ENCODE measurements at places on chromosomes 5 and 9. TPM values are rescaled to one million over a fixed set of nuclear protein-coding genes. Genes with fewer than 3 reads are reported as not detected.

Gene PCDHB7
- not detected for total RNA-seq

Gene NRARP
- total RNA-seq = 2.3 TPM

Gene HSPB3
- not detected for total RNA-seq

Gene JAKMIP2
- total RNA-seq = 16.1 TPM

Gene VAV2
- total RNA-seq = 4.8 TPM

Gene PLPP7
- 0.28 TPM for total RNA-seq

DNA sequence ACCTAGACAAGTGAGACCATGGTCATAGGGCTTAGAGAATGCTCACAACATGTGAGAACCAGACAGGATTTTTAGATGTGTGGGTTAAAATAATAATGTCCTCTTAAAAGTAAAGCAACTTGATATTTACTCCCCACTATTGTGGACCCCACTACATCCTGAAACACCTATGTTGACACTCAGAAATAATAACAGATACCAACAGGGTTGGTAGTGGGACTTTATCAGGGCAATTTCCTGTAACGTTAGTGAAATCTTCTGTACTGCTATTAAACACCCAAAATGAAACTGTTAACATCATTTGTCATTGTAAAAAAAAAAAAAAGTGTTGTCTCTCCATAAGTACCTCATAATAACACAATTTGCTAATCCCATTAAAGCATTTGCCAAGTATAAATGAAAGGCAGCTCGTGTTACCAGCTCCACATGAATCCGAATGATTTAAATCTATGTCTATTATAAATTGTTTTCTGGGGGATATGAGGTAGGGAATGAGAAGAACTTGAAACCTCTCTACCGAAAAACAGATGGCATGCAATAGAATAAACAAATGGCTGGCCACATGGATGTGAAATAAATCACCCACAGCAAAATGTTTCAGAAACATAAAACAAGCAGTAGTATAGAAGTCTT is 285.9 kb downstream of the ARHGEF28 start:
- no peak for DNase-seq
- no peaks in the 10 kb centered on the region for H3K27me3 ChIP-seq
- H3K4me1 ChIP-seq = no peaks in the 10 kb centered on the region
- no peak overlapping the region for H3K27ac ChIP-seq
- H3K4me3 ChIP-seq = no peak overlapping the region
- H3K36me3 ChIP-seq = no peaks in the 10 kb centered on the region

- H3K27ac ChIP-seq = no peak overlapping the region
Measured at GRCh38 chr9:13823026-13823425, 490.9 kb downstream of the NFIB start.

GRCh38 chr5:38643616-38644015 is 87.2 kb upstream of the LIFR start:
- DNase-seq = no peak
- H3K36me3 ChIP-seq = no peaks in the 10 kb centered on the region
- no peaks in the 10 kb centered on the region for H3K27me3 ChIP-seq
- H3K27ac ChIP-seq = no peak overlapping the region

DNA sequence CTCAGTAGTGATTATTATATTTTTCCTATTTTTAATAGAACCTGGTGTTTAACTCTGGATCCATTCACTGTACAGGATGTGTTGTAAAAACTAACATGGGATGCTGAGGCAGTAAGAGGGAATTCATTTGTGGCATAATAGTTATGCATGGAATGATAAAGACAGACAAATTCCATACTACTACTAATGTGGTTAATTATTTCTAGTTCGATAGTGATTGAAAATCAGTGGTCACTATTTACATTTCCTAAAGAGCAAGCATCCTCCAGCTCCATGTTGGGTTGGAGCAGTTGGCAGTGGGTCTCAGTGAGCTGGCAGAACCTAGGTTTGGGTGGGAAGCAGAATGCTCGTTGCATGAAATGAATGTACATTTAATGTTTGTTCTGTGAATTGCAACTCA is 122.6 kb downstream of the SAXO1 start:
- no peaks in the 10 kb centered on the region for H3K27me3 ChIP-seq
- H3K4me3 ChIP-seq = no peak overlapping the region
- no peaks in the 10 kb centered on the region for H3K4me1 ChIP-seq
- H3K27ac ChIP-seq = no peak overlapping the region

DNA sequence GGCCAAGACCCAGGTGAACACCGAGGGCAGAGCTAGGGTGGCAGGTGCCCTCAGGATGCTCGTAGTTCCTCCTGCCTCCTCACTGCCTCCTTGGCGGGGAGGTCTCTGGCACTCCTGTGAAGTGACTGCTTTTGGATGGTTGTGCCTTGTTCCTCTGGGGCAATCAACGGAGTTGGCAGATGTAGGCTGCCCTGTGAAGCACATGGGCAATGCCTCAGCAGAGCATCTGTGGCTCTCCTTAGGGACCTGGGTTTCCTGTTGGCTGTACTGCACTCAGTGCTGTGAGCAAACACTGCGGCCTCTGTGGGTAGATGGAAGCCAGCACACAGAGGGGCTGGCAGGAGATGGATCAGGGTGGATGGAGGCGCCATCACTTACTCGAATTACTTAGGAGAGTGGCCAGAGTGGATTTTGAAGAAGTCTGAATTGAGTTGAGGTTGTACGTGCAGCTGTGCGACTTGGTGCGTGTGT is 71.4 kb upstream of the COL5A1 start:
- no peaks in the 10 kb centered on the region for H3K36me3 ChIP-seq
- H3K4me3 ChIP-seq = no peak overlapping the region
- no peaks in the 10 kb centered on the region for H3K27me3 ChIP-seq
- no peak overlapping the region for H3K27ac ChIP-seq

DNA sequence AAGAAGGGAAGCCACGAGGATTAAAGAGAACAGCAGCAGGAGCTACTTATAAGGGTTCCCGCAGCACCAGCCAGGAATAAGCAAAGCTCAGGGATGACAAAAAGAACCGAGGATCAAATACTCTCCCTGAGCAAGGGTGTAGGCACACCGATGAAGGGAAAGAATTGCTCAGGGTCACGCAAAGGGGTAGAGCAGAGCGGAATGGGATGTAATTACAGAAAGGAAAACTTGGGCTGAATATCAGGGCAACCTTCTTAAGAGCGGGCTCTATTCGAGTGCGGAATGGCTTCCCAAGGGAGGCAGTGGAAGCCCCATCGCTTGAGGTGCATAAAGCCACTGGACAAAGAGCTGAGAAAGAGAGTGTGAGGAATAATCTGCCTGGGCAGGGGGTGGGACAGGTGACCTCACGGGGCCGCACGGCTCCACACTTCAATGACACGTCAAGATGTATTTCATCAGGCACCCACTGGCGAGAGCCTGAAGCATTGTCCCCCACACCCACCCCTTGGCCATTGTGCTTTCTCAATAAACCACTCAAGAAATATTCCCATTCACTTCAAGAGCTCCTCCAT is 162.2 kb downstream of the EBF1 start:
- no peaks in the 10 kb centered on the region for H3K36me3 ChIP-seq
- H3K27ac ChIP-seq = no peak overlapping the region

DNA sequence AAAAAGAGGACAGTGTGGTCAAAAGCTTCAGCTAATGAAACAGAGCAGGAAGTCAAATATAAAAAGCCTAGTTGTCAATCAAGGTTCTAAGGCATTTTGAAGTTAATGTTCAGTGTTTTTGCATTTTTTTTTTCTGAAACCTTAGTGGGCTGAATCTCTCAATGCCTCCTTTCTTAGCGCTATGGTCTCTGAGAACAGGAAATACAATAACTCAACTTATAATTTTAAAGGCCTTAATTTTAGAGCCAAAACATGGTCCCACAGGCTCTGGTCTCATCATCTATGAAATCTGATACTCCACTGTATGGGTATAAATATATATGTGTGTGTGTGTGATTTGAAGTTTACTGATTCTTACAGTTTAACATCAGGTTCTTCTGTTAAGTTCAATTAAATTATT is 63.3 kb upstream of the DPYSL3 start:
- H3K27ac ChIP-seq = no peak overlapping the region
- no peaks in the 10 kb centered on the region for H3K4me1 ChIP-seq

- H3K27ac ChIP-seq = no peak overlapping the region
- peaks cover 3% of the 10 kb centered on the region for H3K27me3 ChIP-seq
- H3K4me1 ChIP-seq = no peaks in the 10 kb centered on the region
- no peaks in the 10 kb centered on the region for H3K36me3 ChIP-seq
- no peak overlapping the region for H3K4me3 ChIP-seq
Measured at GRCh38 chr5:79105868-79106267, 5.7 kb upstream of the BHMT start.

GRCh38 chr5:9343146-9343850 is 202.6 kb downstream of the SEMA5A start:
- H3K27me3 ChIP-seq = no peaks in the 10 kb centered on the region
- H3K36me3 ChIP-seq = no peaks in the 10 kb centered on the region
- H3K4me1 ChIP-seq = no peaks in the 10 kb centered on the region
- H3K4me3 ChIP-seq = no peak overlapping the region
- no peak overlapping the region for H3K27ac ChIP-seq
- DNase-seq = no peak

DNA sequence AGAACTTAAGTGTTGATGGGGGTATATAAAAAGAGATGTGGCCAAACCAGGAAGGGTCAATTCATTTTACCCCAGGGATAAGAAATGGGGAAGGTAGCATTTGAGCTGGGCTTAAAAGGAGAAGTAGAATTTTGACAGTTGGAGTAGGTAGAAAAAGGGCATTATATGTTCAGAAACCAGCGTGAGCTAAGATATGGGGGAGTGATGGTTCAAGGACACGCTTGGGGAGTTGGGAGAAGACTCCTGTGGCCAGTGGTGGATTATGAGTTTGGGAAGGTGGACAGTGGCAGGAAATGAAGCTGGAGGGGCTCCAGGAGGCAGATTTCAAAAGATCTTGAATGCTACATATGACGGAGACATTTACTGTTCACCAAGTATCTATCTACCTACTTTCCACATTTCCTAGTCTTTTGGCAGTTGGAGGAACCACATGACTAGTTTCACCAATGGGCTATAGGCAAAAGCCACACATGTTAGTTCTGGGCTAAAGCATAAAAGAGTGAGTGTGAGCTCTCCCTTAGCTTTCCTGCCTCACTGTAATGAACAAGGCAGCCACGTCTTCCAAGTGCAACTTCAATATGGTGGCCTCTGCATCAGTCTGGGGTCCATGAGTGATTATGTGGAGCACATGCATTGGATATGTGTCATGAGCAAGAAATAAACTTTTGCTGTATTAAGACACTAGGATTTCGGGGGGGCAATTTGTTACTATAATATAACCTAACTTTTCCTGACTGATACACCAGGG is 15.7 kb upstream of the GSN start:
- no peak overlapping the region for H3K27ac ChIP-seq
- H3K36me3 ChIP-seq = no peaks in the 10 kb centered on the region
- no peaks in the 10 kb centered on the region for H3K4me1 ChIP-seq
- H3K27me3 ChIP-seq = no peaks in the 10 kb centered on the region
- H3K4me3 ChIP-seq = no peak overlapping the region

DNA sequence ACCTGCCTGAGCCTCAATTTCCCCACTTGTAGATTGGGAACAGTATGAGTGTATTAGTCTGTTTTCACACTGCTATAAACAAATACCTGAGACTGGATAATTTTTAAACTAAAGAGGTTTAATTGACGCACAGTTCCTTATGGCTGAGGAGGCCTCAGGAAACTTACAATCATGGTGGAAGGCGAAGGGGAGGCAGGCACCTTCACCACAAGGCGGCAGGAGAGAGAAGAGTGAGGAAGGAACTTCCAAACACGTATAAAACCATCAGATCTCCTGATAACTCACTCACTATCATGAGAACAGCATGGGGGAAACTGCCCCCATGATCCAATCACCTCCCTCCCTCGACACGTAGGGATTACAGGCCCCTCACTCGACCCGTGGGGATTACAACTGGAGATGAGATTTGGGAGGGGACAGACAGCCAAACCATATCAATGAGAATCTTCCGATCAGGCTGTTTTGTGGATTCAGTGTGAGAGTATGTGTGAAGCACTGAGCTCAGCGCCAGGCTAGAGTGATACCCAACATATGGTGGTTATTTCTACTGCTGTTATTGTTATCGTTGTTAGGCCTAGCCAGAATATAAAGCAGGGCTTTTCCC is 14.6 kb upstream of the LMX1B start:
- H3K36me3 ChIP-seq = no peaks in the 10 kb centered on the region
- no peak overlapping the region for H3K4me3 ChIP-seq
- no peaks in the 10 kb centered on the region for H3K4me1 ChIP-seq
- DNase-seq = no peak
- H3K27me3 ChIP-seq = peaks cover 6% of the 10 kb centered on the region

DNA sequence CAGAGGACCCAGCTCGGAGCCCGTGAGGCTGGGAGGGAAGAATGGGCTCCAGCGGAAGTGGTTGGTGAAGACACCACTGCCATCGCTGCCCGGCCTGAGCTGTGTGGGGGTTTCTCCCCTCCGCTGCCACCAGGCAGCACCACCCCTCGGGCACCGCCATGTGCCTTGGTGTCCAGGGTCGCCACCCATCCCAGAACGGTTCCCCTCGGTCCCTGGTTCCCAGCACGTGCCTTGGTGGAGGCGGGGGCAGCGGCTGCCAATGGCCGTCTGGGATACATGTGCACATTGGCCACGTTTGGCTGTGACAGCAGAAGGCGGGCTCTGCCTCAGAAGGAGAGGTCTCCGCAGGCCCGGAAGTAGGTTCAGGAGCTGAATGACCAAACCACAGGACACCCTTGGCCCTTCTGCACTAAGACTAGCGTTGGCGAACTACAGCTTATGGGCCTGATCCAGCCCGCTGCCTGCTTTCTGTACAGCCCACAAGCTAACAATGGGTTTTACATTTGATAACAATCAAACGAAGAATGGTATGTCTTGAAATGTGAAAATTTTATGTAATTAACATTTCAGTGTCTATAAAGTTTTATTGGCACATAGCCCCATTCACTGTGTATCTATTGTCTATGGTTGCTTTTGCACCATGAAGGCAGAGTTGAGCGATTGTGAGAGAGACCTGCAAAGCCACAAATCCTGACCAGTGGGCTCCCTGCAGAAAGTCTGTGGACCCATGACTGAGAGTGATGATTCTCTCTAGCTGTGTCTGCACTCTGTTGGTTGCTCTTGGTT is 91.7 kb upstream of the RAPGEF1 start:
- no peaks in the 10 kb centered on the region for H3K4me1 ChIP-seq
- no peak for DNase-seq
- no peak overlapping the region for H3K4me3 ChIP-seq
- H3K36me3 ChIP-seq = no peaks in the 10 kb centered on the region
- H3K27ac ChIP-seq = no peak overlapping the region

DNA sequence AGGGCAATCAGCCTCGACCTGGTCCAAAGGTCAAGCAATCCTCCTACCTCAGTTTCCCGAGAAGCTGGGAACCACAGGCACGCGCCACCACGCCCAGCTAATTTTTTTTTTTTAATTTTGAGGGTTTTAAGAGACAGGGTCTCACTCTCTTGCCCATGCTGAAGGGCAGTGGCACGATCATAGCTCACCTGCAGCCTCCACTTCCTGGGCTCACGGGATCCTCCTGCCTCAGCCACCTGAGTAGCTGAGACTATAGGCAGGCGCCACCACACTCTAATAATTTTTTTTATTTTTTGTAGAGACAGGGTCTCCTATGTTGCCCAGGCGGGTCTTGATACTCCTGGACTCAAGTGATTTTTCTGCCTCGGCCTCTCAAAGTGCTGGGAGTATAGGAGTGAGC is 1.6 kb downstream of the UIMC1 start:
- no peaks in the 10 kb centered on the region for H3K36me3 ChIP-seq
- H3K27me3 ChIP-seq = no peaks in the 10 kb centered on the region
- H3K4me1 ChIP-seq = peaks cover 21% of the 10 kb centered on the region
- H3K4me3 ChIP-seq = no peak overlapping the region
- no peak for DNase-seq
- no peak overlapping the region for H3K27ac ChIP-seq

Data from natural killer cell (primary cell).